NCI-H748 treated with DMSO at 0.1 percent for 48 hours (cell line): ENCODE measurements at places on chromosomes 4 and X.

GRCh38 chr4:145019346-145019745, 78.7 kb downstream of the ANAPC10 start:
- no peak for DNase-seq

DNA sequence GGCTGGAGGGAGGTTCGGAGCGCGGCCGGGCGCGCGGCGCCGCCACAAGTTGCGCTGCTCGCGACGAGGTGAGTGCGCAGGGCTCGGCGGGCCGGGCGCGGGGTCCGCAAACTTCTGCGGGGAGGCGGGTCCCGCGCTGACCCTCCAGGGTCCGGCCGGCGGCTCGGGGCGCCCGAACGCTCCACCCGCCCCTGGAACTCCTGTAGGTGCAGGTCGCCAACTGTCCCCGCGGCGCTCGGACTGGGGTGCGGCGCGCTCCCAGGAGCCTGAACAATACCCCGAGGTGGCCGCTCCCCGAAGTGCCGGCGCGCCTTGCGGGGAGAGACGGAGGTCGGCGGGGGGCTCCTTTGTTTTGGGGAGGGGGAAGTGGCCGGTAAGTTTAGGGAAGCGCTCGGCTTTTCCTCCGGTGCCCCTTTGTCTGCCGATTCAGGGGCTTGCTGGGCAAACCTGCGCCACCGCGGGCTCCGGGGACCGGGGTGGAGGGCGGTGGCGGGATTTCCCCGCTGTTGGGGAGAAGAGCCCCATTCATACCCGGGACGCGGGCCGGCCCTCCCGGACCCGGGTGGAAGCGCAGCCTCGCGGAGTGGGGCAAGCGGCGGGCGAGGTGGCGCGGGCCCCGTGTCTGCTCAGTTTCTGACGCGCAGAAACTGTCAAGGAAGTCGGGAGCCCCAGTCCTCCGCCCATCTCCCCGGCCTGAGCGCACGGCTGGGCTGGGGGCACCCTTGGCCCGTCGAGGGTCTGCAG, 694 bp downstream of the TBL1X start:
- peak; percentile 6 for DNase-seq

DNA sequence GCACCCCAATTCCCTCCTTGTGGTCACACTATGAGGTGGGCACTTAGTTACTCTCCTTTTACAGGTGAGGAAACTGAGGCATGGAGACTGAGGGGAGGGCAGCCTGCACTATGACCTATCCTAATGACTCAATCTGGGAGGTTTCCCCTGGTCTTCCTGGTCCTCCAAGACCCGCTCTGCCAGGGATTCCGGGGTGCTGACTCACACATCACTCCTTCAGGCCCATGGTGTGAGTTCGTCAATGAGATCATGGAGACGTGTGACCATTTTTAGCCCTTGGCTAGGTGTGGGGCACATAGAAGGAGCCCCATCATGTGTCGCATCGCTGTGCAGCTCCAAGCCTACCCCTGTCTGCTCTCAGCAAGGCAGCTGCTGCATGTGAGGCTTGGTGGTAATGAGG, 32.4 kb upstream of the BCOR start:
- DNase-seq, result no peak

- no peak for DNase-seq
Observed at GRCh38 chr4:174633399-174633798, 111.1 kb upstream of the HPGD start.

- no peak for DNase-seq
Observed at GRCh38 chrX:23052324-23052723, 52.6 kb downstream of the DDX53 start.

DNA sequence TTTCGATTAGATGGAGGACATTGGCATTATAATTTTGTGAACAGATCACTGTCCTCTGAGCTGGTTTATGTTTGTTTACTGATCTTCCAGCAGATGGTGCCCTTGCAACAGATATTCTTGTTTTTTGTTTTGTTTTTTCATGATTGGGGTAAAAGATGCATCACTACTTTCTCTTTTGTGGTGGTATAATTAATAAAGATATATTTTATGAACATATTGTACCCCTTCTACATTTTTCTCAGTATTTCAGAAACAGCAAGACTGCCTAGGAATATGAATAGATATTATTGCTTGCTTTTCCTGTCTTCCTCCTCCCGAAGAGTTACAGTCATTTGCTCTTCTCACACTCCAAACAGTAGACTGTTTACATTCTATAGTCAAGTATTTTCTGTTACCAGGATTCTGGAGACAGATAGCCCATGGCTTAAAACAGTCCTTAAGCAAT, 905.2 kb downstream of the TRAM1L1 start:
- DNase-seq, result peak; percentile 42

DNA sequence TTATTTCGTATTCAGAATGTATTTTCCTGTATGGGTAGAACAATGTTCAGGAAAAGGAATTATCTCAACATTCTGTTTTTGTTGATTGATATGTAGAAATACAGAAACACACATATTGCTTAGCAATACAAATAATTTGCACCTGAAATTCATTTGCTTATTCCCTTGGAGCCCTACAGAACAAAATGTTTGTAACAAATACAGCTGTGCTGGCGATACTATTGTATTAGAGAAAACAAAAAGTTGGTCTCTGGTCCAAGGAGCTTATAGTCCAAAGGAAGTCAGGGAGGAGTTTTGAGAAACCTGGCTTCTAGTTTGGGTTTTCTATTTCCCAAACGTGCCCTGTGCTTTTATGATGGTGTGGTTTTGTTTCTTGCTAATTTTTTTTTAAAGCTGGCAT, 37.8 kb upstream of the CAPN6 start:
- no peak for DNase-seq

DNA sequence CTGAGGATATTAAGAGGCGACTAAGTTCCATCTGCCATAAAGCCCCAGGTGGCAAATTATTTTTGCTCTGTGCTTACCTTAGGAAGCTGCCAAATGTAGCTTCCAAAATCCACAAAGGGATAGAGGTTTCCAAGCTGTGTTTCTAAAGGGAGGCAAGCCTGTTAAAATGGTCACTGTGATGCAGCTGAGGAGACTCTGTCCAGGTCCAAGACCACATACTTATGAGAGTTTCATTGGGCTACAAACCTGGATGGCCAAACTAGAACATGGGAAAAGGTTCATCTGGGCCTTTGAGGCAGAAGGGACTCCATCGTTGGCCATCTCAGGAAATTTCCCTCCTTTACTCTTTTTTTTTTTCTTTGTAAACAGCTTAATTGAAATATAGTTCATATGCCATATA, 306.9 kb upstream of the FGF13 start:
- DNase-seq, result no peak

GRCh38 chr4:155769090-155769489, 10.3 kb downstream of the GUCY1B1 start:
- DNase-seq, result no peak
